NCI-H1694 treated with DMSO at 0.1 percent for 48 hours (cell line): ENCODE measurements at places on chromosomes 7 and 10.

- DNase-seq: no peak
These were observed 89.2 kb downstream of the AOAH start for GRCh38 chr7:36635091-36635490.

DNA sequence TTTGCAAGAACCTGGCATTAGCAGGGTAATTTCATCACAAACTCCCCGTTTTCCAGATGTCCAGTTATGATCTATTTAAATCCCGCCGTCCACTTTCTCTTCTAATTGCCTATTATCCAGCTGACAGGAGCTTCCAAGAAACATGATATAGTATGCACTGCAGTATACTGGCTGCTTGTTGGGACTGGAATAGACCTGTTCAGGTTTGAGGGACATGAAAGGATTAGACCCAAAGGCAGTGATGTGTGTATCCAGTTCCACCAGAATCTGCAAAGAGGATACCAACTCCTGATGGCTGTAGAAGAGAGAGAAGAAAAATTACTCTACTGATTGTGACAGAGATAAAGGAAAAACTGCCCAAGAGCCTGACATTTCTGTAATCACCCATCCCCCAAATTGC lies 8.9 kb downstream of the MSS51 start:
- DNase-seq: no peak

GRCh38 chr7:142345811-142346210 lies 88.0 kb upstream of the PRSS58 start:
- no peak for DNase-seq

DNA sequence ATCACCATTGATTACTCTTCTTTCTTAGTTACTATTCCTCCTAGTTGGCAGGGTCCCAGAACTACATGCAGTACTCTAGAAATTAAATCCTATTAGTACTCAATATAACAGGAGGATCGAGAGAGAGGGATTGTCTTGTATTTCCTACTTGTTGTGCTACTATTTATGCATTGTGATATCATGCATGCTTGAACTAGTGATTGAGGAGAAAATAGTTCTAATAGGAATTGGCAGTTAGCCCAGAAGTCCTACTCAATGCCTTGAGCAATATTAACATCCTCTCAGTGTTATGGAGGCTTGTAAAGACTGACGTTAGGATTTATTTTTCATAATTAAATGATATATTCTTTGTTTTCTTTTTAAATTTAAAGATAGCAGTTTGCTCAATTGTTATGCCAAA lies 67.4 kb downstream of the FOXP2 start:
- DNase-seq: no peak

DNA sequence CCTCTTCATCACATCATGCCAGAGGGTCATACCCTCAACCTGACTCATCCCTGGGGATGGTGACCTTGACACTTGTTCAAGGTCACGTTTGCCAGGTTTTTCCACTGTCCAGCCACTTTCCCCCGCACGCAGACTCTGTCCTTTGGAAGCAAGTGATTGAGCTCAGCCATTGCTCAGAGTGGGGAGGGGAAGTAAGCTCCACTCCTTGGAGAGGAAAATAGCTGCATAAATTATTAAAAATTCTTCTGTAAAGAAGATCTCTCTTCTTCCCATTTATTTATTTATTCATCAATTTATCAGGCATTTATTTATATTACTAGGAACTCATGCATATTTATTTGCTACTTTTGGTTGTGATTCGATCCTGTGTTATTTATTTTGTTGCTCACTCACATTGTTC lies 88.0 kb downstream of the GLRX3 start:
- no peak for DNase-seq

- no peak for DNase-seq
These were observed 58.1 kb upstream of the WDR11 start for GRCh38 chr10:120793088-120793487.

DNA sequence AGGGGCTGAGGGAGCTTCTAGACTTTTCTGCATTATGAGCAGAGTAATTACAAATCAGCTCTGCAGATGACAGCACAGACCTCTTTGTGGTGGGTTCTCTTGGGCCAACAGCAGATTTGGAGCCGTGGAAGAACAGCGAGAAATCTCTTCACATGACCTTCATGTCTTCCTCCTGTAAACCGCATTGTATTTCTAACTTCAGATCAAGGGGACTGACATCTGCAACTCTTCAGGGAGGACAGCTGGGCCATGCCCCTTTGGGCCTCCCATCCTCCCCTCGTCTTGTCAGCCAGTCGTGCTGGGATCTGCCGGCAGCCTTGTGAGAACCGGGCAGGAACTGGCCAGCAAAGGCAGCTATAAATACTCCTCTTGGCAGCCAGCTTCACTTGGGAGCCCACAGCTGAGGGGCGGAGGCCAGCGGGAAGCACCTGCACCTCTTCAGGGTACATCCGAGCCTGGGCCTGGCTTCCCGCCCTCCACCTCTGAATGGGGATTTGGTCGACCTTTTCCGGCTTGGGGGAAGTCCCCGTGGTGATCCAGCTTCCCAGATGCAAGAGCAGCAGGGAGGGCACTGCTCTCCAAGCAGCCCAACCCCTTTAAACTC lies 54.7 kb downstream of the STEAP1B start:
- DNase-seq: no peak

GRCh38 chr10:97081621-97082235 lies 104.0 kb downstream of the SLIT1 start:
- DNase-seq: no peak

GRCh38 chr10:33267708-33268107 lies 66.8 kb downstream of the NRP1 start:
- DNase-seq: no peak

GRCh38 chr7:44294325-44295069 lies 30.9 kb downstream of the CAMK2B start:
- no peak for DNase-seq

- DNase-seq: no peak
These were observed 223.5 kb downstream of the CCDC3 start for GRCh38 chr10:12777840-12778585.

DNA sequence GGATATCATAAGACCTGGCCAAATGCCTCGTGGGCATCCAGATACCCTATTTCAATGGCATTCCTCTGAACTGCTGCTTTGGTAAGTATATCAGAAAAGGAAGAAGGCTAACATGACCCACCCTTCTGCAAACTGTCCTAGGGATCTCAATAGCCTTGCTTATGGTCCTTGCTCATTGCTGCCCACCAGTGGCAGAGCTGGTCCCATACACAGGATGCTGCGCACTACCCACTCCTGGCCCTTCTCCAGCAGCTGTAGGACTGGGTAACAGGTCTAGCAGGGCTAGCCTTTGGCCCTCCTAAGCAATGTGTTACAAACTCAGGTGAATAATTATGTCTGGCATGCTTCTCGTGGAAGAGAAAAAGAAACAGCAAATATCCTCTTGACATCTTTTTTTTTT lies 72.5 kb downstream of the C10orf90 start:
- DNase-seq: no peak

DNA sequence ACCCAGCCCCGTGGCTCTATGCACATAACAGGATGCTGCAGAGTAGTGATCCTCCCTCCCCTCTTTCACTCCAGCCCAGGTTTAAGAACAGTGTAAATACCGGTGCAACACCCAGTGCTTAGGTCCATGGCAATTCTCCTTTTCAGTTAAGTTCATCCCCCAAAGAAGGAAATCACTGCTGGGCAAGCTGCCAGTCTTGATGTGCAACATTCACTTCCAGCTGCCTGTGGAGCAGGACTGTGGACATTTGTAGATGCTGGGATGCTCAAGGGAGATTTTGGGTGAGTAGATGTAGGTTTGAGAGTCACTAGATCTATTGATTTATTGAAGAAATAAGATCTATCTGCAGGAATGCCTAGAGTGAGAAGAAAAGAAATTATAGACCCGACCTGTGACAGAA lies 294.3 kb upstream of the KIAA1217 start:
- DNase-seq: no peak
